Right ventricle myocardium inferior (tissue), 1 donor: ENCODE measurements at places on chromosomes 4 and X. TPM values are rescaled to one million over a fixed set of nuclear protein-coding genes. Genes with fewer than 3 reads are reported as not detected.

DNA sequence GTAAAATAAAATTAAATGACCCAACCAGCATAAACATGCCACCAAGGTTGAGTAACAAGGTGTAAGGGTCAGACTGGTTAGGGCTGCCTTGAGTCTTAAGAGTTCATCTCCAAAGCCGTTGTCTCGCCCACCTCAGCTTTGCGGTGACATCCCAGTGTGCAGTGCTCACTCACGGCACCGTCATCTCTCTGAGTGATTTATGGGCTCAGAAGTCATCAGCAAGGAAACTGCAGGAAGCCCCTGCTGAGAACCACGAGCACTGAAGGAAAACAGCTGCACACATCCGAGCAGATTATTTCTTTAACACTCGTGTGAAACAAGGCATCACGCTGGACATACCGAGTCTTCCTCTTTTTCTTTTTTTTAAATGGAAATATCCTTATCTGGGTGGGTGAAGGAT is 411.1 kb downstream of the TRIML1 start:
- DNase-seq = no peak

GRCh38 chr4:174284487-174284886 is 776 bp downstream of the CEP44 start:
- DNase-seq = no peak

- no peak for DNase-seq
Measured at GRCh38 chr4:90080116-90080515, 47.1 kb upstream of the CCSER1 start.

GRCh38 chr4:145722561-145722960 is 42.6 kb downstream of the C4orf51 start:
- DNase-seq = no peak

DNA sequence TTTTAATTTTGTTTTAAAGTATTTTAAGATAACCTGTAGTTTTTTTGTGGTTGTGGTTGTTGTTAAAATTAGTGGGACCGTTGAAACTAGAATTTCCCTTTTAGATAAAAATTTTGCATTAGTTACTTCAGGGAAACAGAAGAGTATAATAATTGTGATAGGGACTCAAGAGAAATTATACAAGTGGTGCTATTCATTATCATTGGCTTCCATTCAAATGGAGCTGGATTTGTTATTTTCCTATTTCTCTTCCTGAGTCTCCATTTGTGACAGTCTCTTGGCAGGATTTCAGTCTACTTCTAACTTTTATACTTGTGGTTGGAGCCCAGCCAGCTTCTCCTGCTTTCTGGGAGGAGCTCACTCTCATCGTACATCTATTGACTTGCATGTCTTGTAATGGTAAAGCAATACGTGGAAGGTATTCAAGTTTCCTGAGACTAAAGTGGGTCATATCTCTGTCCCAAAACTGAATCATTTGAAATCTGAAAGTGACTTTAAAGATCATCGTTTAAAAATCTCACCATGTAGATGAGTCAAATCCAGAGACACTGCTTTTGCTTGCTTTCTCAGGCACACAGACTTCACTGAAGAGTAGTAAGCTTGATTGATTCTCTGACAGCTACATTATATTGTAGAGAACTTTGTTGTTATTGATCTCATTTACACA is 155.8 kb downstream of the RPA4 start:
- no peak for DNase-seq

DNA sequence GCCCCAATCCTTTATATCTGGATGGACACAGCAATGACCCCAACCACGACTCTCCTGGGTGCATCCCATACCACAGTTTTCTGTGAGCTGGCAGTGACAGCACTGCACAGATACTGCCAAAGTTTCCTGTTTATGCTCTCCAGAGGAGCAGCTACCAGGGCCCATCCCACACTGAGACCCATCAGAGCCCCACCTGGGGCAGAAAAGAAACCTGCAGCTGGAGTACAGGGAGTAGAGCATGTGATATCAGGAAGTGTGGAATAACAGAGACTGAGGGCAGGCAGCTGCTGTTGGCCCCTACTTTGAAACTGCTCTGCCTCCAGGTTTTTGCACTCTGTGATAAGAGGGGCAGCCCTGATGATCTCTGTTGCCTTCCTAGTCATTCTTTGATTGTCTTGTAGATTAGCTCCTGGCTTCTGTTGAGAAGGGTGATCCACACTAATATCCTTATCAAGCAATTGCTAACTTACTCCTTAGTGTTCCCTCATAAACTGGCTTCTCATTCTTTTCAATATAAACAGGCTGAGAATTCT is 526.3 kb upstream of the TECRL start:
- DNase-seq = no peak

DNA sequence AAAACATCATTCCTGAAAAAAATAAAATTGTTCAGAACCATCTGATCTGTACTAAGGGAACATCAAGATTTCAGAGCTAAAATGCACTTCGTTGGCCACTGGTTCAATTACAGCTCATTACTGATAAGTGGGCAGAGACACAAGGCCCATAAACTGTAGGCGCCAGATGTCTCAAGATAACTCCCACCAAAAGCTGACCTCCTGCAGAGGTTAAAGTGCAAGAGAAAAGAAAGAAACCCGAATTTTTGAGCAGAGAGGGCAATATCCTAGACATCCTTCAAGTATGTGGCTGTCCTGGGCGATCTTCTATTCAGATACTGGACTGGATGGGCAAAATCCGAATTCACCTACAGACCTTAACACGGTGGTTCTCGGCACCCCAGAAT is 660 bp downstream of the GEMIN8 start:
- no peak for DNase-seq

GRCh38 chr4:180950377-180950776 is 1292.8 kb upstream of the TENM3 start:
- DNase-seq = no peak

GRCh38 chrX:29858714-29859113 is 356.6 kb upstream of the MAGEB2 start:
- DNase-seq = no peak

DNA sequence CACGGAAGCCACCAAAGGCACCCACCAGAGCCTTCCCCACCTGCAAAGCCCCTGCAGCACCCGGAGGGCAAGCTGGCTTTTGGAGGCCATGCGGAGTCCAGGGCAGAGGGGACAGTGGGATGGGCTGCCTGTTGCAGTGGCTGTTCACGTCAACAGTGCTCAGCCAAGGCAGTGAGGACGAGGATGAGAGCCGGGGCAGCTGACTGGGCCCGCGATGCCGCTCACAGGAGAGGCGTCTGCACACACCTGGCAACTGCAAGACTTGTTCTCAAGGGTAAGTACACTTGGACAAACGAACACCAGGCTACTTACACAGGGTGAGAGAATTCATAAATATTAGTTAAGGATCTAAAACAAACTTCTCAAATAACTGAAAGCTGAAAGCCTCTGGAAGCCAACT is 19.6 kb downstream of the FGFR3 start:
- DNase-seq = no peak

DNA sequence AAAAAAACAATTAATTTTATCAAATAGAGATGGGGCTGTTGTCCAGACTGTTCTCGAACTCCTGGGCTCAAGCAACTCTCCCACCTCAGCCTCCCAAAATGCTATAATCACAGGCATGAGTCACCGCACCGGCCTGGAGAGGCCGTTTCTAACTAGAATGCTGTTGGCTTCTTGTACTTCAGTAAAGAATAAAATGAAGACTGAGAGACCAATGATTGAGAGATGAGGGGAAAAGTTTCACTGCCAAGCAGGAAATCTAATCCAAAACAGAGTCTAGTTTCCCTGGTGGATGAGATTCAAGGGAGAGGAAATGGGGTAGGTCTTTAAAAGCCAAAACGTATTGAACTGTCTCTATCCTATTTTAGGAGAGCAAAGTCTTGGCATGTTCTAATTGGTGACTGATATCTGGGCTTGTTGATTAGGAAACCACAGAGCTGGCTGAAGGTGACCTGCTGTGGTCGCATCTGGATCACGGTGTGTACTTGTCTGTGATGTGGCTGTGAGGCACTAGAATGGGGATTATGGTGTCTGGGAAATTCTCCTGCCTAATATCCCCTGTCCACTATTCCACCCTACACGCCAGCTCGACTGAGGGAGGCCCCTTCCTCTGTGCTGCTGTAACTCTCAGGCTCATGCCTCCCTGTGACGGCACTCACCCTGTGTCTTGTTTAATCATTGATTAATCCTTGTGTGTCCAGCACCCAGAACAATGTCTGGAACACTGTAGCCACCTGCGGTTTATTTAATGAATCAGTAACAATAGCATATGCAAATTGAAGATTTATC is 15.0 kb upstream of the TRIM2 start:
- DNase-seq = no peak

GRCh38 chr4:23245203-23245832 is 552.6 kb downstream of the GBA3 start:
- no peak for DNase-seq

GRCh38 chr4:139419388-139419914 is 34.5 kb upstream of the RAB33B start:
- DNase-seq = no peak

DNA sequence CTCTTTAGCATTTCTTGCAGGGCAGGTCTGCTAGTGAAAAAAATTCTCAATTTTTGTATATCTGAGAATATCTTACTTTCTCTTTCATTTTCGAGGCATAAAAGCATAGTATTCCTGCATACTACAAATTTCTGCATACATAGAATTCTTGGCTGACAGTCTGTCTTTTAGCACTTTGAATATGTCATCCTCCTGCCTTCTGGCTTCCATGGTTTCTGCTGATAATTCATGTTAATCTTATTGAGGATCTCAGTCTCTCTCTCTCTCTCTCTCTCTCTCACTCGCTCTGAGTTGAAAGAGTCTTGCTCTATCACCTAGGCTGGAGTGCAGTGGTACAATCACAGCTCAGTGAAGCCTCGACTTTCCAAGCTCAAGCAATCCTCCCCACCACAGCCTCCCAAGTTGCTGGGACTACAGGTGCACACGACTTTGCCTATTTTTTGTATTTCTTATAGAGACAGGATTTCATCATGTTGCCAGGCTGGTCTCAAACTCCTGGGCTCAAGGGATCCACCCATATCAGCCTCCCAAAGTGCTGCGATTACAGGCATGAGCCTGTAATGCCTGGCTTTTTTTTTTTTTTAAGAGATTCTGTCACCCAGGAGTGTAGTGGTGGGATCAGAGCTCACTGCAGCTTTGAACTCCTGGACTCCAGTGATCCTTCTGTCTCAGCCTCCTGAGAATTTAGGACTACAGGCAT is 161.3 kb downstream of the FNIP2 start:
- no peak for DNase-seq

DNA sequence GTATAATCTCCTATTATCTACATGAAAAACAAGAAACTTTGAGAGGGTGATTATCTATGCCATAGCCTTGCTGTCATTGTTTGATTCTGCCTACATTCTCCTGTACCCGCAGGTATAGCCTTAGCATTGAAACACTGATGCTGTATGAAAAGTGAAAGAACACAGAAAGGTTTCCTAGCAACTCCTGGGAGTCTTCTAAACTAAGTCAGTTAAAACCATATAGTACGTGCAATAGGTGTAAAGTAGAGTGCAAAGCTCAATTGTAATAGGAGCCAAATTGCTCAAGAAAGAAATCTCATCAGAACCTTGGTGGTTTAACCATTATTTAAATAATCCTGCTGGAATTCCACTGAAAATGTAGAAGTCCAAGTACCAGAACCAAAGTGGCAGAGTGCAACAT is 489.7 kb downstream of the PCDH10 start:
- no peak for DNase-seq

DNA sequence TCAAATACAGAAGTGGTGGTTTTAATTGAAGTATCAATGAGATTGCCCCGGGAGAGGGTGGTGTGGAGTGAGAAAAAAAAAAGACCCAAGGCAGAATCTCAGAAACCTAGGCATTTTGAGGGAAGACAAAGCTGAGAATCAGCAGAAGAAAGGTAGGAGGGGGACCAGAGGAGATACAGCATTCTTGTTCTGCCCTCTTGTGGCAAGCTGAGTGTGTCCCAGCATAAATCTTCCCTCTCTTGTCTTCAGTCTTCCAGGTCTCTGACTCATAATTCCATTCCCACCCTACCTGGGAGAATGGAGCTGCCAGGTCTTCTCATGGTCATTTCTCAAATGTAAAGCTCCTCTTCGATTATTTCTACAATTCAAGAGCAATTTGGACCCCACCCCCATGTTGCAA is 32.7 kb upstream of the MAGED1 start:
- no peak for DNase-seq

DNA sequence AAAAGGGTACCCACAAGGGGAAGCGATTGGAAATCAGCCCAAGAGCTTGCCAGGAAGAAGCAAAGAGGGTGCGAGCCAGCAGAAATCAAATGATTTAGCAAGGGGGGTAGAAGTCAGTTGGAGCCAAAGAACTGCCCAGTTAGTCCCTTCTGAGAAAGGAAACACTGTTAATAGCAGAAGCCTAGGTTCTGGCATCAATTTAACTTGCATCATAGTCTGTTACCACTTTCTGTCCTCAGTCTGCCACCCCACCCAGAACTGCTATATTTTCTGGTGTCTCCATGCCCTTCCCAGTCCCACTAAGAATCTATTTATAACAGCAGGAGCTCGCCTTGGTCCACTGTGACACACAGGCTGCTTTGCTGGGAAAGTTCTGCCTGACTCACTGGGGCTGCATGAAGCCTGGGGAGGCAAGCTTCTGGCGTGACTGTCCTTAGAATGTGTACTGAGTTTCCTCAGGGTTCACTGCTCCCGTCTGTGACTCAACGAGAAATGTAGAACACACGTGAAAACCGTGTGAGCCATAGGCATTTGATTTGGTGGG is 157.8 kb upstream of the TTC29 start:
- DNase-seq = no peak

GRCh38 chr4:680928-681645 is 6.7 kb downstream of the MYL5 start:
- DNase-seq = peak; percentile 88

GRCh38 chrX:65035446-65035770 is 59.2 kb upstream of the ZC4H2 start:
- no peak for DNase-seq

DNA sequence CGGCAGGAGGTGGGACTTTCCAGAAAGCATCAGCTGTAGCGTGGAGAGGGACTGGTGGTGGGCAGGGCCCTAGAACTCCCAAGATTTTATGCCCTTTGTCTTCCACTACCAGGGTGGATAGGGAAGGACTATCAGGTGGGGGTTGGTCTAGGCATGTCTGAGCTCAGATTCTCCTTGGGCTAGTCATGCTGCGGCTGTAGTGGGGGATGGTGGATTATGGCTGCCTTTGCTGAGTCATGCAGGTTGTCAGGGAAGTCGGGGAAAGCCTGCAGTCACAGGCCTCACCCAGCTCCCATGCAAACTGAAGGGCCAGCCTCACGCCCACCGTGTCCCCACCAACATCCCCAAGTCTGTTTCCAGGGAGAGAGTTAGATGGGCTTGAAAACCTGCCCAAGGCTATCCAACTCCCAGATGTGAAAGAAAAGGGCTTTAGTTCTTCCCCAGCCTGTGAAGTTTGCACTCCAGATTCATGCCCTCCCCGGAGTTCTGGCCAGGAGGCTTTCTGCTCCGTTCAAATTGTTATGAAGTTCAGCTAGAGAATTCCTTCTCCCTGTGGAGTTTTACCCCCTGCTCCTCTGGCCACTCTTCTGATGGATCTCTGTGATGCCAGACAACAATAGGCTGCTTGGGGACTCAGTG is 13.4 kb upstream of the MEPE start:
- no peak for DNase-seq

GRCh38 chrX:115940348-115940747 is 230.2 kb upstream of the AGTR2 start:
- DNase-seq = no peak

Gene NUDT6
- 16.4 TPM for total RNA-seq

Gene CORIN
- total RNA-seq = 53.9 TPM

Gene SOWAHD
- total RNA-seq = 0.41 TPM

Gene BEX1
- total RNA-seq = 0.38 TPM

Gene UNC5C
- 2.1 TPM for total RNA-seq

Gene SHROOM4
- total RNA-seq = 10.8 TPM

Gene SYN1
- total RNA-seq = 11.1 TPM

Gene CENPVL2
- total RNA-seq = not detected
